T-cell (primary cell): ENCODE measurements at places on chromosomes 3 and 15.
A peak's percentile ranks its signal among the peaks of the same experiment; 100 is the strongest.

DNA sequence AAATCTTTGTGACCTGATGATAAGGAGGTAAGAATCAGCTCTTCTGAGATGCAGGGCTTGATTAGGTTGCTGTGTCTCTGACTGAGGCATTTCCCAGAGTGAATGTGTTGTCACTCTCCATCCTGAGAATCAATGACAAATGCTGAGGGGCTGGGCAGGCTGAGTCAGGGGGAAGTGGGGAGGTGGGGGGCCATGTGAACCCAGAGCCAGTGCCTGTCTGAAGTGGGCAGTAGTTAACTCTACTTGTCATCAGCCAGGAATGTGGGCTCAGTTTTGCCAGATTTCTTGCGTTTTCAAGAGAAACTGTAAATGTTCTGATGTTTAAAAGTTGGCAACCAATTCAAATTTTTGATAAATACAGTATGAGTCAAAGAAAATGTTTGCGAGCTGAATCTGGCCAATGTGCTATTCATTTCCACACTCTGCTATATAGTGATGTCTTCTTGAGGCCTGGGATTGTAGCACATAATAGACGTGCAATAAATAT lies 3.1 kb upstream of the BNC1 start:
- H3K27me3 ChIP-seq: peaks cover 41% of the 10 kb centered on the region
- H3K4me3 ChIP-seq: no peak overlapping the region
- DNase-seq: no peak
- no peaks in the 10 kb centered on the region for H3K36me3 ChIP-seq
- H3K27ac ChIP-seq: no peak overlapping the region

DNA sequence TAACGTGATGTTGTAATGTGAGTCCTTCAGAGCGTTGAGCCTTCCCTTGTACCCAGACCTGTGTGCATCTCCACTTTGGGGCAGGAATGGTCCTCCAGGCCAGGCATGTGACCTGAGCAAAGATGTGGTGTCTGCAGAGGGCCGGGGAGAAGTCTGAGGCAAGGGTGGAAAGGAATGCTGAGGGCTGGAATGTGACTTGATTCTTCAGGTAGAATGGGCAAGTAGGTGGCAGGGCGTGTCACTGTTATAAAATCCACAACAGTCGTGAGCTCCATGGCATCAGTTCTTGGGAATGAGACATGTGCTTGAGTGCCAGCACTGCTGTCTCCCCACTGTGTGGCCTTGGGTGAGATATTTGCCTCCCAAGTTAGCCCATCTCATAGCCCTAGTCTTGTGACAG lies 24.0 kb upstream of the BSN start:
- H3K4me1 ChIP-seq: no peaks in the 10 kb centered on the region
- DNase-seq: no peak
- peaks cover 21% of the 10 kb centered on the region for H3K36me3 ChIP-seq
- H3K27me3 ChIP-seq: no peaks in the 10 kb centered on the region
- no peak overlapping the region for H3K27ac ChIP-seq

DNA sequence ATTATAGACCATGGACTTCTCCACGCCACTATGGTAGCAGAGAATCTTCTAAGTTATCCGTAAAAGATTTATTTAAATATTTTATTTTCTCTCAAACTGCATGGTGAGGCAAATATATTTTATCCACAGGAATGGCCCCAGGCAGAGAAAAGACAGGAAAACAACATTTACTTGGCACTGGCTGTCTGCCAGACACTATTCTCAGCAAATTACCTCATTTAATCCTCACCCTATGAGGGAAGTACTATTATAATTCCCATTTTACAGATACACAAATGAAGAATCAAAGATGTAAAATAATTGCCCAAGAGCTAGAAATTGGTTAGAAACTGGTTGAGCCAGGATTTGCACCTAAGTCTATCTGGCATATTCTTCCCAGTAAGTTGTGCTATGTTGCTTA lies 361.4 kb upstream of the IL12A start:
- no peaks in the 10 kb centered on the region for H3K36me3 ChIP-seq
- H3K4me1 ChIP-seq: no peaks in the 10 kb centered on the region
- DNase-seq: no peak
- no peak overlapping the region for H3K4me3 ChIP-seq
- H3K27me3 ChIP-seq: no peaks in the 10 kb centered on the region

- H3K27ac ChIP-seq: no peak overlapping the region
- H3K4me3 ChIP-seq: no peak overlapping the region
- H3K27me3 ChIP-seq: no peaks in the 10 kb centered on the region
- H3K36me3 ChIP-seq: no peaks in the 10 kb centered on the region
Measured at GRCh38 chr3:89908711-89909213, 801.3 kb downstream of the EPHA3 start.

GRCh38 chr15:79884204-79884596 lies 12.6 kb downstream of the MTHFS start:
- H3K4me3 ChIP-seq: no peak overlapping the region
- no peak overlapping the region for H3K27ac ChIP-seq

DNA sequence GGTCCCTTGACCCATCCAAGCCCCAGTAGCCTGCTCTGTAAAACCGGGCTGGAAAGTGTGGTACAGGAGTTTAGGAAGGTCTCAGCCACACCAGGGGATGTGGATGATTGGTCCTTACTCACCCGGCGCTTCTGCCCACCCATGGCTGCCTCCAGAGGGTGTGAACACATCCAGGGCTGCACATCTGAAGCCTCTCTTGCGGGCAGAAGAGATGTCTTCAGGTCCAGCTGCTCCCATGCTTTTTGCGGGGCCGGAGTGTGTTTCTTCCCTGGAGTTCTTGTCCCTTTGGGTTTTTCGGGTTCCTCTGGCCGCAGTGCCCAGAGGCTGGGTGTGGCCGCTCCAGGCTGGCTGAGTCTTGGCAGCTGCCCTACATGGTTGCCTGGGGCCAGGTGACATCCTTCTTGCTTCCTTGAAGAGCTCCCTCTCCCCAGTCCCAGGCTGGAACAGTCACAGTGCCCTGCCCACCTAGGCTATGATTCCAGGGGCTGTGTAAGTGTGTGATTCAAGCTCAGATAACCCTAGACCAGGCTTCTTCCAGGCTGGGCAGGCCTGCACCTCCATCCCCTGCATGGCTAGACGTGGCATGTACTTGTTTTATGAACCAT lies 33.9 kb downstream of the HDAC11 start:
- H3K36me3 ChIP-seq: no peaks in the 10 kb centered on the region
- no peak for DNase-seq
- no peak overlapping the region for H3K27ac ChIP-seq
- no peak overlapping the region for H3K4me3 ChIP-seq
- no peaks in the 10 kb centered on the region for H3K27me3 ChIP-seq

DNA sequence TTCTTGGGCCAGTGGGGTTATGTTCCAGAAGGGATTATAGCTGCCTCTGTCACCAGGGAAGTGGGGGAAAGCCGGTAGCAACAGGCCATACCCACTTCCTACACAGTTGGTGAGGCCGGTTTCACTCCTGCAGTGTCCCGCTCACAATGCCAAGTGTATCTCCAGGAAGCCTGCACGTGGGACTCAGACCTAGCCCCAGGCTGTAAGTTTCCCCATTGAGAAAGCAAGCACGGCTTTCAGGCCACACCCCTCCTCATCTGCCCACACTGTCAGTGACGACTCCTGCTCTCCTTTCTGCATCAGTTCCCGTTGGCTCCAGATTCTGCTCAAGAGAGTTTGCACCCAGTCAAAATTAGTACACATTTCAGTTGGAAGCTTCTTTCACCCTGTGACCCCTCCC lies 51.6 kb upstream of the CPOX start:
- no peak overlapping the region for H3K27ac ChIP-seq
- no peak for DNase-seq
- H3K4me1 ChIP-seq: no peaks in the 10 kb centered on the region
- H3K36me3 ChIP-seq: no peaks in the 10 kb centered on the region
- no peak overlapping the region for H3K4me3 ChIP-seq
- no peaks in the 10 kb centered on the region for H3K27me3 ChIP-seq

- no peaks in the 10 kb centered on the region for H3K27me3 ChIP-seq
- H3K27ac ChIP-seq: no peak overlapping the region
- no peak overlapping the region for H3K4me3 ChIP-seq
Measured at GRCh38 chr15:48785195-48785594, 25.7 kb downstream of the CEP152 start.

- H3K4me1 ChIP-seq: no peaks in the 10 kb centered on the region
- no peaks in the 10 kb centered on the region for H3K27me3 ChIP-seq
- no peak for DNase-seq
Measured at GRCh38 chr15:30940359-30940758, 36.6 kb downstream of the FAN1 start.

DNA sequence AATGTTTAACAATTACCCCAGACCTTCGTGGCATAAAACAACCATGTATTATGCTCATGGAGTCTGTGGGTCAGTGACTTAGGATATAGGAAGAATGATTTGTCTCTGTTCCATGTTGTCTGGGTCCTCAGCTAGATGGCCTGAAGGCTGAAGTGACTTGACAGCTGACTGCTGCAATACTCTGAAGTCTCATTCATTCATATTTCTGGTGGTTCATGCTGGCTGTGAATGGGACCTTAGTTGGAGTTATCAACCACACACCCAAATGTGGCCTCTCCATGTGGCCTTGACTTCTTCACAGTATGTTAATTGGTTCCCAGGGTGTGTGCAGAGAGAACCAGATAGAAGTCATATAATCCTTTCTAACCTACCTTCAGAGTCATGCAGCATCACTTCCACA lies 145.1 kb upstream of the BFSP2 start:
- H3K36me3 ChIP-seq: no peaks in the 10 kb centered on the region
- no peak overlapping the region for H3K4me3 ChIP-seq
- H3K27me3 ChIP-seq: no peaks in the 10 kb centered on the region
- DNase-seq: no peak
- no peak overlapping the region for H3K27ac ChIP-seq

DNA sequence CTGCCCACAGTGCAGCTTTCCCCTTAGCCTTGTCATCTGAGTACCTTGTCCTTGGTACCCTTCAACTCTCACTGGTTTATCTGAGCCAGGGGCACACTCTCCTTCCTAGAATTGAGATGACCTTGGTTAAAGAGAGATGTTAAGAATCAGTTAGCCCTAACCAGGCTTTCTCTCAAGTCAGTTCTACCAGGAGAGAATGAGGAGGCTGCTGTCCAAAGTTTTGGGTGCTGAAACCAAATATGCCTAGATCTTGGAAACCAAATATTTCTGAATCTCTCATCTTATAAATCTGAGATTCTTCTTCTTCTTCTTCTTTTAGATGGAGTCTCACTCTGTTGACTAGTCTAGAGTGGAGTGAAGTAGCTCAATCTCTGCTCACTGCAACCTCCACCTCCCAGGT lies 12.0 kb upstream of the CTXND1 start:
- peaks cover 13% of the 10 kb centered on the region for H3K27me3 ChIP-seq
- no peak overlapping the region for H3K4me3 ChIP-seq
- DNase-seq: no peak
- H3K36me3 ChIP-seq: no peaks in the 10 kb centered on the region

- no peaks in the 10 kb centered on the region for H3K4me1 ChIP-seq
- no peak overlapping the region for H3K27ac ChIP-seq
- no peaks in the 10 kb centered on the region for H3K36me3 ChIP-seq
- no peak for DNase-seq
- H3K27me3 ChIP-seq: no peaks in the 10 kb centered on the region
Measured at GRCh38 chr3:122148941-122149627, 34.4 kb upstream of the CASR start.

GRCh38 chr3:197787412-197787811 lies 3.6 kb upstream of the LRCH3 start:
- H3K4me1 ChIP-seq: peaks cover 5% of the 10 kb centered on the region
- H3K27me3 ChIP-seq: no peaks in the 10 kb centered on the region
- no peak overlapping the region for H3K27ac ChIP-seq
- no peak overlapping the region for H3K4me3 ChIP-seq
- DNase-seq: no peak

DNA sequence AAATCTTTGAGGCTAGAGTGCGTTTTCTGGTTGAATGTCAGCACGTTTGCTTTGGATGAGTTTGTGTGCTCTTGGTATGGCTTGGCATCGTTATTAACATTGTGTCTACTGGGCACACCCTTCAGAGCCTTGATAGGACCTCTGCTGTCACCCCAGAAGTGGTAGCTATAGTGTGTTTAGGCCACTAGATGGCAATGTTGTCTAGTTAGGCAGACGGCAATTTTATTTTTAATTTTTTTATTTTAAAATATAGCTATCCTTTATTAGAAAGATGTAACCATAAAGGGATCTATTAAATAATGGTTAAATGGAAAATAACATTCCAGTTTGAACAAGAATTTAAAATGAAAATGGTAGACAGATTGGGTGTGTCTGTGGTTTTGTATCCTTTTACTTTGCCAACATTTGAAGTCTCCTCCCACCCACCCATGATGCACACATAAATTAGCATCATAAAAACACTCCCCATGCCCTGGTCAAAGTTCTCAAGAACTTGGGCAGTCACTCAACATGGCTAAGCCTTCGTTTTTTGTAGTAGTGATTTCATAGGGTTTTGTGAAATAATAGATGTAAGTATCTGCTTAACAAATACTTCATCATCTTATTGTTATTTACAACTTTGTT lies 200.7 kb downstream of the KCNH8 start:
- no peak overlapping the region for H3K4me3 ChIP-seq
- no peak overlapping the region for H3K27ac ChIP-seq
- H3K36me3 ChIP-seq: no peaks in the 10 kb centered on the region
- no peaks in the 10 kb centered on the region for H3K4me1 ChIP-seq
- DNase-seq: peak; percentile 16

- H3K4me3 ChIP-seq: no peak overlapping the region
- no peaks in the 10 kb centered on the region for H3K4me1 ChIP-seq
- H3K27me3 ChIP-seq: peaks cover 35% of the 10 kb centered on the region
- no peak overlapping the region for H3K27ac ChIP-seq
- DNase-seq: no peak
Measured at GRCh38 chr3:128524374-128525299, 31.6 kb upstream of the GATA2 start.

- no peaks in the 10 kb centered on the region for H3K4me1 ChIP-seq
- no peak overlapping the region for H3K27ac ChIP-seq
- no peak overlapping the region for H3K4me3 ChIP-seq
- no peaks in the 10 kb centered on the region for H3K27me3 ChIP-seq
- DNase-seq: no peak
- H3K36me3 ChIP-seq: peaks cover 13% of the 10 kb centered on the region
Measured at GRCh38 chr3:197682713-197683112, 54.0 kb downstream of the RUBCN start.

- peaks cover 3% of the 10 kb centered on the region for H3K27me3 ChIP-seq
- peak; percentile 44 for DNase-seq
- H3K36me3 ChIP-seq: no peaks in the 10 kb centered on the region
- no peak overlapping the region for H3K27ac ChIP-seq
Measured at GRCh38 chr3:17841190-17841828, 98.9 kb upstream of the TBC1D5 start.
